ENCODE measurements at places on chromosomes 12 and 14. TPM values are rescaled to one million over a fixed set of nuclear protein-coding genes. Genes with fewer than 3 reads are reported as not detected.

The E2F7 gene
- total RNA-seq, result 20.0 TPM

The RD3L gene
- not detected for total RNA-seq

The GNPNAT1 gene
- total RNA-seq, result 32.4 TPM

The OAS1 gene
- 28.0 TPM for total RNA-seq

The C12orf42 gene
- not detected for total RNA-seq

The FGF6 gene
- total RNA-seq, result not detected

The LRRC43 gene
- not detected for total RNA-seq

The SLC7A8 gene
- not detected for total RNA-seq

The PTCSC3 gene
- total RNA-seq, result not detected

The CLEC4A gene
- total RNA-seq, result 1.5 TPM

The CLEC1B gene
- total RNA-seq, result not detected

The KCNA1 gene
- total RNA-seq, result not detected

The POTEG gene
- total RNA-seq, result not detected

The ADAMTS20 gene
- not detected for total RNA-seq

The KITLG gene
- 0.09 TPM for total RNA-seq

The RCOR1 gene
- 24.0 TPM for total RNA-seq

The SLC48A1 gene
- 10.7 TPM for total RNA-seq

The KRT83 gene
- not detected for total RNA-seq

The PZP gene
- total RNA-seq, result not detected

The KLRC2 gene
- not detected for total RNA-seq

The INHBE gene
- not detected for total RNA-seq

The P2RX2 gene
- total RNA-seq, result not detected

The SPX gene
- 0.59 TPM for total RNA-seq

The OVCH1 gene
- total RNA-seq, result not detected

The DTX1 gene
- total RNA-seq, result 0.21 TPM

The GPRC5D gene
- total RNA-seq, result not detected

The HHIPL1 gene
- not detected for total RNA-seq

The KRT85 gene
- total RNA-seq, result not detected

The ARHGEF25 gene
- 1.7 TPM for total RNA-seq

The NPFF gene
- 0.57 TPM for total RNA-seq

The KRT4 gene
- not detected for total RNA-seq

The LAG3 gene
- total RNA-seq, result 269 TPM

The GLT1D1 gene
- 2.2 TPM for total RNA-seq

The AHNAK2 gene
- 0.02 TPM for total RNA-seq

The COX8C gene
- total RNA-seq, result not detected

The SLCO1B1 gene
- not detected for total RNA-seq

The CCDC177 gene
- total RNA-seq, result 0.05 TPM

The VCPKMT gene
- 14.3 TPM for total RNA-seq

The CLEC2A gene
- total RNA-seq, result not detected

The SIRT4 gene
- total RNA-seq, result 2.5 TPM

The NTS gene
- total RNA-seq, result not detected

The CMKLR1 gene
- not detected for total RNA-seq

The TAC3 gene
- total RNA-seq, result 0.57 TPM

The VPS33A gene
- 28.4 TPM for total RNA-seq

The IFNG-AS1 gene
- total RNA-seq, result not detected

The CCND2 gene
- 615 TPM for total RNA-seq

The PSMC6 gene
- 142 TPM for total RNA-seq

Measured in activated CD4-positive, alpha-beta T cell treated with anti-CD3 and anti-CD28 coated beads, Interleukin-2, amount 10 ng/mL, durations not matched to agents 24 days and 14 days (primary cell).